ENCODE measurements at places on chromosomes 3 and 15.

GRCh38 chr15:78938658-78939488 lies 6.0 kb downstream of the CTSH start:
- DNase-seq = no peak

GRCh38 chr15:73578026-73578425 lies 55.2 kb downstream of the NPTN start:
- no peak for DNase-seq

GRCh38 chr3:60584250-60584649 lies 667.0 kb downstream of the FHIT start:
- no peak for DNase-seq

- DNase-seq = no peak
Observed at GRCh38 chr3:24336101-24336500, 158.5 kb downstream of the THRB start.

DNA sequence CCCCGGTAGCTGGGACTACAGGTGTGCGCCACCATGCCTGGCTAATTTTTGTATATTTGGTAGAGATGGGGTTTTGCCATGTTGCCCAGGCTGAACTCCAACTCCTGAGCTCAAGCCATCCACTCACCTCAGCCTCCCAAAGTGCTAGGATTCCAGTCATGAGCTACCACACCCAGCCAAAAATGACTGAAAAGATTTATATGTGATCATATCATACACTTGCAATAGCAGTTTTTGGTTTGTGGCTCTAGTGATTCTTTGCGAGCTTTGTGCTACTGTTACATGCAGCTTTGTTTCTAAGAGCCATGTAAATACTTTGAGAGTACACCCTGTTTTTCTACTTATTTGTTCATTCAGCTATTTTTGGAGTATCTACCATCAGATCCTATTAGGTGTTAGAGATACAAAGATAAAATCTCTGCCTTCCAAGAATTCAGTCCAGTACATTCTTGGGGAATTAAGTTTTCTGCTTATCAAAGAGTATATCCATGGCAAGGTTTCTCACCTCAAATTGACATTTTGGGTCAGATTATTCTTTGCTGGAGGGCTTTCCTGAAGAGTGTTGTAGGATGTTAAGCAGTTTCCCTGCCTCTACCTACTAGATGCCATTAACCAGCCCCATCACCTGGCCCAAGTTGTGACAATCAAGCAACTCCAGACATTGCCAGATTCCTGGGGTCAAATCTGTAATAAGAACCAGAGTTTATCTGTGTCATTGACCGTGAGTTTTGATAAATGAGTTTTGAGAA lies 15.0 kb downstream of the SNAP23 start:
- no peak for DNase-seq
